ENCODE measurements at places on chromosomes 11 and 22. TPM values are rescaled to one million over a fixed set of nuclear protein-coding genes. Genes with fewer than 3 reads are reported as not detected.

ACR gene
- 1.2 TPM for total RNA-seq

UBQLN3 gene
- total RNA-seq = not detected

NOX4 gene
- 2.4 TPM for total RNA-seq

OR8H1 gene
- not detected for total RNA-seq

OR5A1 gene
- total RNA-seq = not detected

BTG4 gene
- total RNA-seq = not detected

FADS3 gene
- total RNA-seq = 74.9 TPM

Measured in heart left ventricle (tissue), 16 donors.